ENCODE measurements at places on chromosomes 5 and 9.

DNA sequence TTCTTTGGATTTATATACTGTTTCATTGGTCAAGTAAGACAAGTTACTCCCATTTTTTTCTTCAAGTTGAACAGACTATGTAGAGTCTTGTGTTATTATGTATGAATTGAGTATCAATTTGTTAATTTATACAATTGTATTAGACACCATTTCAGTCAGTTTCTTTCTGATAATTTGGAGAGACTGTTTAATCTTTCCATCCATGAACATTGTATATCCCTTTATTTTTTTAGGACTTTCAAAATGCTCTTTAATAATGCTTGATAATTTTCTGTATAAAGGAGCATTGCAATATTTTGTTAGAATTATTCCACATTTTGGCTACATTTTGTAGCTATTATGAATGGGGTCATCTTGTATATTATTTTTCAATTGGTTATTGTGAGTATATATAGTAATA, 69.1 kb upstream of the PJA2 start:
- DNase-seq, result no peak

- no peak for DNase-seq
These were observed 45.6 kb upstream of the JADE2 start for GRCh38 chr5:134479839-134480238.

GRCh38 chr5:118326481-118327045, 661.8 kb downstream of the DTWD2 start:
- DNase-seq, result peak; percentile 3

GRCh38 chr9:129030191-129030590, 2.1 kb upstream of the SH3GLB2 start:
- DNase-seq, result no peak

GRCh38 chr9:36486329-36486932, 86.3 kb upstream of the MELK start:
- no peak for DNase-seq

- peak; percentile 44 for DNase-seq
These were observed 181.6 kb upstream of the NUDT12 start for GRCh38 chr5:103744159-103744558.

DNA sequence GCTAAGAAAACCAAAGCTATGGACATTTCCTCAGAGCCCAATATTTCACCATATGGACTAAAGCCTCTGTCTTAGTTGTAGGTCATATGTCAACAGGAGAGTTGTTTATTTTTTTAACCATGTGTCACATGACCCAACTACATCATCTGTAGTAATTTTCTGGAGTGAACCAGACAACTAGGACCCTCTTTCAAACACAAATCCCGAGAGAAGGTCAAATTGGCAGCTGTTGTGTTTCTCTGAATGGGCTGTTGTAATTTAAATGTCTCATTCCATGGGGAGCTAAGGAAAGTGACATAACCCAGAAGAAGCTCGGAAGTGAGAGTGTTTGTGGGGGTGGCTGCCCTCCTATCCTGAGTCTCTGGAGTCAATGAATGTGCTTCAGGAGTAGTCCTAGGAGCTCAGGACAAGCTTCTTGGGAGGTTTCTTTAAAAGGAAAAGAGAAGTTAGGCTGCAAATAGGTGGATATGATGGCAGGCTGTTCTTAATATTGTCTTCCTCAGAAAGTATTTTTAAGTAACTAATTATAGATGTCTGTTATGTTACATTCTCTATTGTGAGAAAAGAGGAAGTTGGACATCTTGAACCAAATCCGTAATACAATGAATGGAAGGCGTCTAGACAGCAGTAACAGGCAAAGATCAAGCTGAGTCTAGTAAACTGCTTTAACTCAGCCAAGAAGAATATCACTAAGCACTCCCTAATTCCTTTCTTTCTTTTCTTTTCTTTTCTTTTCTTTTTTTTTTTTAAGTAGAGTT, 50.1 kb downstream of the TMEM167A start:
- no peak for DNase-seq

GRCh38 chr5:60445921-60446320, 254.0 kb downstream of the DEPDC1B start:
- DNase-seq, result no peak

- DNase-seq, result no peak
These were observed 376.0 kb upstream of the PAPPA start for GRCh38 chr9:115777610-115778009.

- peak; percentile 18 for DNase-seq
These were observed 669.2 kb upstream of the ACO1 start for GRCh38 chr9:31715250-31715649.
